ENCODE measurements at places on chromosomes 3 and 15.

GRCh38 chr3:60336061-60336460 is 915.2 kb downstream of the FHIT start:
- no peak for DNase-seq

- no peak for DNase-seq
Observed at GRCh38 chr3:69283496-69283895, 102.4 kb downstream of the FRMD4B start.

- no peak for DNase-seq
Observed at GRCh38 chr3:58737644-58738043, 71.1 kb upstream of the FAM3D start.

- no peak for DNase-seq
Observed at GRCh38 chr3:73046195-73046594, 15.3 kb upstream of the EBLN2 start.

- DNase-seq, result peak; percentile 57
Observed at GRCh38 chr3:18153571-18154173, 271.5 kb downstream of the SATB1 start.

GRCh38 chr3:109132801-109133473 is 3.6 kb upstream of the C3orf85 start:
- no peak for DNase-seq

DNA sequence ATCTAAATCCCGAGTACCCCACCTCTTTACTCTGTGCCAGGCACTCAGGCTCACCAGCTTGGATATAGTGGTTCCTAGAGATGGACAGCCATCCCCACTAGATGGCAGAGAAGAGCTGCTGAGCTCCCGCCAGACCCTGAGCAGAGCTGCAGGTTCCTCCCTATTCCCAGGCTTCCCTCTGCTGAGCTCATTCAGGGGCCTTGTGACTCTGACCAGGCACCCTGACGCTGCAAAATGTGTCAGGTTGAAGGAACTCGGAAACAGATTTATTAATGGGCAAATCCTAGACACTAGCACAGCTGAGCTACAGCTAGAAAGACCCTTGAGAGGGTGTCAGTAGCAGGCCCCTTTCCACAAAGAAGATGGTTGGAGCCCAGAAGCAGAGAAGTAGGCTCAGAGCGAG is 38.2 kb upstream of the RHO start:
- DNase-seq, result peak; percentile 93

DNA sequence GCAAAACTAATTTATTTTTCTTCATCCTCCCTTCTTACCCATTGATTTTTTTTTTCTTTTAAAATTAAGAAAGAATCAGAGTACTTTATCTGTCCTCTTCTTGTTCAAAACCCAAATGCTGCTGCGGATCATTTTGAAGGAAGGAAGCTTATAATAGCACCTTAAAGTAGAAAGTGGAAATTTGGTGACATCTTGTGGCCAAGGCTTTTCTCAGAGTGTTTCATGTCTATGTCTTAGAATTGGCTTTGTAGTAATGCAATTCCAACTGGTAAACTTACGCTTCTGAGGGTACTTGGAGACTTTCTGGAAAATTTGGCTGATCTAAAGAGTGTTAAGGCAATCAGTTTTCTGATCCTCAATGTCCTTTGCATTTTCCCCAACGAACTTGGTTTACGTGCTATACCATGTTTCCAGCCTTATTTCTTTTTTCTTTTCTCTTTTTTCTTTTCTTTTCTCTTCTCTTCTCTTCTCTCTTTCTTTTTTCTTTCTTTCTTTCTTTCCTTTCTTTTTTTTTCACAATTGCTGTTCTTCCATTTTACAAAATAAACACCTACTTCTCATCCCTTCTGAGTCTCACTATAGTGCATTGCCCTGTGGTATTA is 30.7 kb downstream of the C3orf38 start:
- no peak for DNase-seq

DNA sequence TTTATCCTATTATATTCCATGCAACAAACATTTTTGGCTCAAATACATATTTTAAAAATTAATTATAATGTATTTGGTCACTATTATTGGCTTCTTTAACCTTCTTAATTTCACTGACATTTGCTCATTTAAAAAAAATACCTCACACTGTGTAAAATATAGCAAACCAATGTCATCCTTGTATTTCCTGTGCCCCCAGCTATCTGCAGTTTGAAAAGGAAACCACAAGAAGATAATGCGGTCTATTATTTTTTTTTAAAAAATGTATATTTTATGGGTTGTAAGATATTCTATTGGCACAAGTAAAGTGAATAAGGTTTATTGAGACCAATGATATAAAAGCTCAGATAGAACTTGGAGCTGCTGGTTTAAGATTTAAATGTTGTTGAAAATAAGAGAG is 904.2 kb downstream of the SI start:
- no peak for DNase-seq

DNA sequence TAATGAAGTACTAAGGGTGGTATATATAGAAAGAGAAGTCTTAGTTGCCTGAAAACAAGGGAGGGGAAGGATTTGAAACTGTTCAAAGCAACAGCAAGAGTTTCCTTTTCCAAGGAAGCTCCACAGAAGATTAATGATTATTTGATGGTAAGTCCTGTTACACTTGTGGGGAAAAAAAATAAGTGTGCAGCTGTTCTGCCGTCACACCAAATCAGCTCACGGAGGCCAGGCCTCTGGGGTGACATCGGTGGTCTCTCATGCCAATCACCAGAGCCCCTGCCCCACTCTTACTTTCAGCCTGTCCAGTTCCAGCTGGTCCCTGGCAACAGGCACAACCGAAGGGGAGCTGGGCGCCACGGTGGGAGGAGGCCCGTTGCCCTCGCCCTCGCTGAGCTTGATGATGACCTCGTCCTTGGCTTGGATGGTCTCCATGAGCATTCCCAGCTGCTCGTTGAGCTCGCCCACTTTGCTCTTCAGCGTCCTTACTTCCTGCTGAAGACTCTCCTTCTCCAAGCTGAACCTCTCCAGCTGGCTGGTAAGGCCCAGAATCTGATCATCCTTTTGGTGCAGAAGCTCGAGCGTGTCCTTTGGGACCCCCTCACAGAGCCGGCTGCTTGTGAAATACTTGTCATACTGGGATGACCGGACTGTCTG is 53.5 kb downstream of the TBC1D2B start:
- no peak for DNase-seq

- no peak for DNase-seq
Observed at GRCh38 chr15:74920456-74920855, 13.8 kb upstream of the FAM219B start.

GRCh38 chr3:177035676-177036075 is 161.6 kb downstream of the TBL1XR1 start:
- no peak for DNase-seq

DNA sequence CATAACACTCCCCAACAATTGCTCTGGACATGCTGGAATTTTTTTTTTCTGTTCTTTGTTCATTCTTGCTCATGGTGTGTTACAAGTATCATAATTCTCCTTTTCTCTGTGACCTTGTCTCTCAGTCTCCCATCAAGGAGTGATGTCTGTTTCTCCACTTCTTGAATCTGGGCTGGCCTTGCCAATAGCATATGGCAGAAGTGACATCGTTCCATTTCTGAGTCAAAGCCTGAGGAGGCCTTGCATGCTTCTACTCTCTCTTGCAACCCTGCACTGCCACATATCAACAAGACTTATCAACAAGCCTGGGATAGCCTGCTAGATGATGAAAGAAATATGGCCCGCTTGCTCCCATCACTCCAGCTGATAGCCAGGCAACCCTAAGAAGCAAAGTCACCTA is 8.9 kb upstream of the ADPGK start:
- DNase-seq, result no peak

DNA sequence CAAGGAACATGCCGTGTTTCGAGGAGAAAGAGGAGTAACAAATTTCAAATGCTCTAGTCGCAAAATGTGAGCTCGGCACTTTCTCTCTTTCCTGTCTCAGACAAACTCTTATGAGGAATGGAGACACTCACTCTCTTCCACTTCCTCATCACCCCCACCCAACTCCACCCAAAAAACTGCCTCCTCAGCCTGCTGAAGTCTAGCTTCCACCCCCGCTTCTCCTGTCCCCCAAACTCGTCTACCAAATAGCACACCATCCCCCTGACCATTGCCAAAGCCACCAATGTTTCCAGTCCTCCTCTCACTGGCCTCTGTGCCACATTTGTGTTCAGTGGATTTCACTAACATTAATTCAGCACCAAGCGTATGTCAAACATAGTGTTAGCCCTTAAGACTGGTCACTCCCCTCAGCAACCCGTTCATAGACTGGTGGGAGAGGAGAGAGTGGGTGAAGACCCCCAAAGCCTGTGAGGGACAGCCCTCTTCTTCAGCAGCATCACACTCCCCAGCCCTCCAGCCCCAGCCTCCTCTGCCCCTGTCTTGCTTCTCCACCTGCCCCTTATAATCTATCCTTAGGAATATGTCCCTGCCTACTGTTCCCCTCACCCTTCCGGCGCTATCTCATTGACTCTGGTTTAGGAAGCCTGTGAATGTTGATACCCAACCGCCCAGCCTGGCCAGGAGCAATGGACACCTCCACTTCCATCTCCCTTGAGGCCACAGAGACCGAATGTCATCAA is 77.3 kb downstream of the FAM174B start:
- no peak for DNase-seq

- DNase-seq, result peak; percentile 74
Observed at GRCh38 chr3:15815696-15816095, 17.9 kb upstream of the ANKRD28 start.
